ENCODE measurements at places on chromosomes 11 and 22.

DNA sequence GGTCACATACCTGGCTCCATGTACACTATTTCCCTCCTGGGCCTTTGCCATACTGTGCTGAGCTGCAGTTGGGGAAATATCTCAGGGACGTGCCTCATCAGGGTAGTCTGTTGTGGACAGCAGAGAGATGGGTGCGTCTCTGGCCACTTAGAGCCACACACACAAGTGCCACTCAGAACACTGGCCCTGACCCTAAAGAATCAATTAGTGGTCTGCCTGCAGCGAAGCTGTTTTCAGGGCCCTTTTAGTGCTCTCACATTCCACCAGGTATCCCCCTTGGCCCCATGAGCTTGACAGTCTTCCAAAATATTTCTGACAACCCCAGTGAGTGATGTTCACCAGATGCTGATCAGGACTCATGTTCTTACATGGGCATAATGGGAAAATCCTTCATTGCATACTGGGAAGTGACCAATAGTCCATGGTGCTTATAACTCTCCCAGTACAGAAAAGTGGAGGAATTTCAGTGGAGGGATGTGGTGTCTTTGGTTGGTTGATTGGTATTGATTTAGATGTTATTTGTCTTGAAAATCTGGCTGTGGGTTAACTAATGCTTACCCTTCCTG is 66.1 kb downstream of the ME3 start:
- DNase-seq, result no peak

DNA sequence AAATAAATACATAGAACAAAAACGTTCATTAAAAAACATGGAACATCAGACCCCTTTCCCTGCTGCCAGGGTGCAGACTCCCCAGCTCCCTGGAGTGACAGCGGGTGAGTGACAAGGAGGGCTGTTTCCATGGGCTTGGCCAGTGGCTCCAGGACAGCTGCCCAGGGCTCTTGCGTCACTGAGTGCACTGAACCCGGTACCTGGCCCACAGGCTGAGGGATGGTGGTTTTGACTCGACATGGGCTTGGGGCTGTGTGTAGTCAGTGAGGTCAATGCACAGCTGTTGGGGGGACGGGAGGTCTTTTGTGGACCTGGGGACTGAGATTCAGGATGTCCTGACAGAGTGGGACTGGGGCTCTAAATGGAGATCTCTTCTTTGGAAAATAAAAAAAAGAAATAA is 142.1 kb upstream of the B3GAT1 start:
- DNase-seq, result no peak

DNA sequence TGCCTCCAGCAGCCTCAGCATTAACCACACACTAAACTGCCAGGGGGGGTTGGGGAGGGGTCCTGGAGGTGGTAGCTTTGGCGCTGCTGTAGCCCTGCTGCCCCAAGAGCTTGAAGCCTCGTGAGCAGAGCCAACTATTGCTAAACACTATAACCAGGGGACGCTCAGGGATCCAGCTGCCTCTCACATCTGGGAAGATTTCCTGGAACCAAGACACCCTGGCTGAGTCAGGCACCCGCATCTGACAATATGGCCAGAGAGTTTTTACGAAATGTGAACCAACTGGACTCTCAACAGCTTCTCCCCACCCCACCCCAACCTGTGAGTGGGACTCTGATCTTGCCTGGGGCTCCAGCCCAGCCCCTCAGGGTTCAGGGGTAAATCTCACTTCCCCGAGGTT is 14.3 kb downstream of the C1QTNF6 start:
- DNase-seq, result no peak

GRCh38 chr11:107857550-107858216 is 904 bp downstream of the SLC35F2 start:
- no peak for DNase-seq

DNA sequence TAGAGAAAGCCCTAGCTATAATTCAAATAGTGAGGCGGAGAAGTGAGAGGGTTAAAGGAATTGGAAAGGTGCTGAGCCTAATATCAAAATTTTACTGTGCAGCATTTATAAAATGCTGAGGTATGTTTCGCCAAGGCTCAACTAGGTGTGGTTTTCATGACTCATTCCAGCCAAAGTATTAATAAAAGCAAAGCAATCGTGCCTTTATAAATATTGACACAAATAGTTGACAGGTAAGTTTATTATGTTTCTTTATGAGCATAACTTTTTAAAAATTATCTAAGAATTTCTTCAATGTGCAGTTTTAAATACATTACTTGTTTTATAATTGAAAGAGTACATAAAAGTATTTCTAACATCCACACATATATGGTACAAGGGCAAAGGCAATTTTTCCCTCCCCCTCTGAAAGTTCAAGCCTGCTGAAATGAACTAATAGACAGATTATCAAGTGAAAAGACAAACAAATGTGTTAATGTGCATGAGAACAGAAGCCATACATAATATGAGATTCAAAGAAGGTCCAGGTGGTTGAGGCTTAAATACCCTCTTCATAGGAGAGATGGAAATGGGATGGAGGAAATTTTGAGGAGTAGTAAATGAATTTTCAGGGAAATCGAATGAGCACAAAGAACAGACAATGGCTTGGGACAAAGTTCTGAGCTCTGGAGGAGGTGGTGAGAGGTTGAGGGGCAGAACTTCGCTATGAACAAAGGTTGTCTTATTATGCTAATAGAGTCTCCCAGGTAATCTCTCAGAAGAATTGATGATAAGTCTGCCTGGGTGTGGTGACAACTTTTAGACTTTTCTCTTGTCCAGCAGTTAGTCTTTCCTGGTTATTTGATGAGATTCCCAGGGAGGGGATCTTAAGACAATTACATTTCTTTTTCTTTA is 326.5 kb downstream of the BUD13 start:
- no peak for DNase-seq

DNA sequence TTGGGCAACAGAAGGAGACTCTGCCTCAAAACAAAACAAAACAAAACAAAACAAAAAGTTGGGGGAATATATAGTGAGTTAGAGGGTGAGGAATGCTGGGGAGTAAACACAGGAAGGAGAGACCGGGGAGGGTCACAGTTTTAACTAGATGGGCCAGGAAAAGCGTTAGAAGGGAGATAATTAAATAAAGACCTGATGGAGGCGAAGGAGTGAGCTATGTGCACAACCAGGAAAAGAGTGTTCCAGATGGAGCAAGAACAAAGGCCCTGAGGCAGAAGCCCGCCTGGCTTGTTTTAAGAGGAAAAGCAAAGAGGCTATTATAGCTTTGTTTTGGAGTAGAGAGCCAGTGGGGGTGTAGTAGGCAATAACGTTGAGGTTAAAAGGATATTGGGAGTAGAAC is 4.8 kb upstream of the PLA2G6 start:
- no peak for DNase-seq

GRCh38 chr11:15735706-15736105 is 620.6 kb downstream of the SOX6 start:
- no peak for DNase-seq

- DNase-seq, result no peak
Observed at GRCh38 chr11:110606415-110606814, 105.8 kb downstream of the ARHGAP20 start.

- DNase-seq, result no peak
Observed at GRCh38 chr11:79541466-79541865, 100.6 kb upstream of the TENM4 start.
